NCI-H2081 (cell line): ENCODE measurements at places on chromosomes 7 and 10.
A peak's percentile ranks its signal among the peaks of the same experiment; 100 is the strongest.

- DNase-seq, result peak; percentile 45
Measured at GRCh38 chr7:30062587-30062986, 34.4 kb downstream of the PLEKHA8 start.

- no peak for DNase-seq
Measured at GRCh38 chr10:132162590-132163277, 24.0 kb upstream of the DPYSL4 start.

DNA sequence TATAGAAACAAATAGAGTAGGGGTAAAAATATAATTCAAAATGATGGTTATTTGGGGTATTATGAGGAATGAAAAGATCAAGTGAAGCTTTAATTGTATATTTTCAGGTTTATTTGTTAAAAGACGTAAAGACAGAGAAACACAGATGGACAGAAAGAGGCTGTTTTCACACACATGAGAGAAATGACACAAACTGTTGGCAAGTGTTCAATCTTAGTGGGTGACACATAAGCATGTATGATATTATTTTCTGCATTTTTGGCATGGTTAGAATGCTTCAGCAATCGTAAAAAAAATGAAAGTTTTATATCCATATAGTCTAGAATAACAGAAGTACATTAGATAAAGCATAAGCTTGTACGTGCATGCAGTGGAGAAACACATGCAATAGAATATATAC, 464.4 kb upstream of the AKR1E2 start:
- no peak for DNase-seq

DNA sequence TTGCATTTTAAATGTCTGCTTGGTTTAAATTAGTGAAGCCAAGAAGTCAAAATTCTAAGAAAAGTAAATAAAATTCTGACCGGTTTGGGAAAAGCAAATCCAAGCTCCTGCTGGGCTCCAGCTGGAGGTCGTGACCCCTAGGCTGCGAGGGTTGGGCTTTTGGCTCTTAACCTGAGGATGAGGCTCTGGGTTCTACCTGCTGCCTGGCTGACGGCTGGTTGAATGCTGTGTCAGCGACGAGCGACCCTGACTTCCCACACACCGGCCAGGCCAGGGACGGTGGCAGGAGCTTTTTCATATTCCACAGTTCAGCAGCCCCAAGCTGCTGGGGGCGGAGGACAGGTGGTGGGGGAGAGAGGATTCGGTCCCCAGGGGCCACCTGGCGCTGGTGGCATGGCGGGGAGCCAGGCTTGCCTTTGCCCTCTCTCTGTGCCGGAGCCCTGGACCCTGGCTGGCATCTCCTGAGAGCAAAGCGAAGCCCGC, 843 bp upstream of the PLPP4 start:
- no peak for DNase-seq

- no peak for DNase-seq
Measured at GRCh38 chr7:137687556-137688265, 159.1 kb downstream of the DGKI start.

DNA sequence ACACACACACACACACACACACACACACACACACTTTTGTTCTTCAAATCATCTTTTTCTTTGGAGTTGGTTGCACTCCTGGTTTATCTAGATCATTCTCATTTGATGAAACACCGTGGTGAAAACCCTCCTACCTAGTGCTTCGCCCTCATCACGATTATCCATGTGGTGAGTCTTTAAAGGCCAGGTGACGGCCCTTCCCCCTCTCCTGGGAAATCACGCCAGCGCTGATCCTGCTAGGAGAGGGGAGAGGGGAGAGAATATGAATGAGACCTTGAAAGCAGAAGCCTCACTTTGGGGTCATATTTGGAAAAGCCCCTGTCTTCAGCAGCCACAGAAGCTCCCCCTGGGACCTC, 103.9 kb upstream of the LRRC4 start:
- no peak for DNase-seq

DNA sequence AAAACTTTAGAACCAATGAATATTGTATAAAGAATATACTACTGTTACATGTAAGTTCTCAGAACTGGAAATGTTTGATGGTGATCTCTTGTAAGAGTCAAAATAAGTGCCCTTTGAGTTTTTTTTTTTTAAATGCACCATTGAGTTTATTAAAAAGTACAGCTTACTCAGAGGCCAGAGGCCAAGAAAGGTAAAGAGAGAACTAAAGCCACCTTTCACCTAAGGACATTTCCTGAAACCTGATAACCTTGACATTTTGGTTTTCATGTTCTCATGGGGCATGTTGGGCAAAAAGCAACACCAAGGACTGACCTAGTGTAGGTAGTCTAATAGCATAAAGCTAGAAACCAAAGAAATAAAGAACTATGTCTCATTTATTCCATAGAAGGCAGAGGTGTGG, 27.7 kb downstream of the REEP3 start:
- DNase-seq, result no peak

- no peak for DNase-seq
Measured at GRCh38 chr7:125098377-125098970, 168.8 kb upstream of the POT1 start.

DNA sequence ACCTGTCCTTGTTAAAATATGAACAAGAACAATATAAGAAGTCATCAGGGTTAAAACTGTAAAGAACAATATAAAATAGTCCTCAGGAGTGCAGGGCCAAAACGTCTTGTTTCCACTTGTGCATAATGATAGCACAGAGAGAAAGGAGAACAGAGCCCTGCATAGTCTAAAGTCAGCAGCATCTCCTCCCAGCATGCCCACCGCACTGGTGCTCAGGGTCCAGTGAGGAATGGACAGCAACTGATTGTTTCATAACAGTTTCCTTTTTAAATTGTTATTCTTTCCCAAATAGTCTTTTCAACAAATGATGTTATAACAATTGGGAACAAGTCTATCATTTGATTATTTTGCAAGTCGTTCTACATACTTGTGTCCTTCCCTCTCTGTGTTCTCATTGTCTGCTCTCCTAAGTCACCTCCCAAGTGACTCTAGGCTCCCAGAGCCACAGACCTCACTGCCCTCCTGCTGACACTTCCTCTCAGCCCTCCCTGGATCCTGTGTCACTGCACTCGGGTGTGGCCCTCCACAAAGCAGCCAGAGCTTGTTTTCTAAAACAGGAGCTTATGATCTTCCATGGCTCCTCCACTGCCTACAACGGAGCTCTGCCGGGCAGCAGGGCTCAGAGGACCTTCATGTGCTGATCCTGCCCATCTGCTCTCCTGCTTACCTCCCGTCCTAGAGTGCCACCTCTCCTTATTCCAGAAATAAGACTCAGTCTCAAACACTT, 27.6 kb downstream of the COBL start:
- DNase-seq, result peak; percentile 18

- DNase-seq, result no peak
Measured at GRCh38 chr10:44689368-44689767, 221.8 kb upstream of the TMEM72 start.

DNA sequence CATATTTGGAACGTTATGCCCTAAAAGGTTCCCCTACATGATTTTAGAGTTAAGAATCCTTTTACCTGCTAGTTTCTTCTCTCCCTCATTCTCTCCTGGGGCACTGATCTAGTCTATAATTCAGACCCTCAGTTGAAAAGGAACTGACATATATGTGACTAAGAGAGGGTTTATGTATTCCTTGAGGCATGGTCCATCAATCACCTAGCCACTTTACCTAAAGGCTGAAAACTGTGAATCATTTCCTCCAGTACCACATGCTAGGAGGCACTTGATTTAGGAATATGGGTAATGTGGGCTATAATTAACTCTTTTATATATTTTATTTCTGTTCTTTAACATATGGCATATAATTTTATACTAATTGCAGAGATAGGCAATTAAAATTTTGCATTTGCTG, 303.5 kb downstream of the BBS9 start:
- no peak for DNase-seq

DNA sequence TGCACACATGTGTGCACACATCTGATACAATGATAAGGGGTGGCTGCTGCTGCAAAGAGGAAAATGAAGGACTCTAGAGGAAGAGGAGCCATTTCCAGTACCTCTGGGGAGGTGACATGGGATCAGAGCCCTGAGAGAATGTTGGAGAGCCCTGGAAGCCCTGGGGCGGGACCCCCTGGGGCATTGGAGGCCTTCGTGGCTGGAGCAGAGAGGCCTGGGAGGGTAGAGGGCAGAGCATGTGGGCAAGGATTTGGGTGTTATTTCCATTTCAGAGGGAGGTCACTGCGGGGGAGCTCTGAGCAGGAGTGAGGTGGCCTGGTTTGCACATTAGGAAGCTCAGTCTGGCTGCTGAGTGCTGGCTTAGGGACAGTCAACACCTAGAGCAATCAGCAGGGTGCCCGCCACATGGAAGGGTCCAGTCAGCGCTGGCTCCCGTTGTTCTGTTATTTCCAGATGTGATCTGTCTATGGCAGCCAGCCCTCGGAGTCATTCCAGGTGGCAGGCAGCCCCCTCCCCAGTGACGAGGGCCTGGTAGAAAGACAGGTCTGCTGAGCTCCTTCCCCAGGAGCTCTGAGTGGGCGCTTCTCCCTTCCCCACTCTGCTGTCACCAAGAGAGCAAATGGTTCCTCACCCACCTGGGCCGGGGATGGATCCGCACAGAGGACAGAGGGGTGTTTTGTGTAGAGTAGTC, 24.1 kb upstream of the BTBD16 start:
- no peak for DNase-seq

DNA sequence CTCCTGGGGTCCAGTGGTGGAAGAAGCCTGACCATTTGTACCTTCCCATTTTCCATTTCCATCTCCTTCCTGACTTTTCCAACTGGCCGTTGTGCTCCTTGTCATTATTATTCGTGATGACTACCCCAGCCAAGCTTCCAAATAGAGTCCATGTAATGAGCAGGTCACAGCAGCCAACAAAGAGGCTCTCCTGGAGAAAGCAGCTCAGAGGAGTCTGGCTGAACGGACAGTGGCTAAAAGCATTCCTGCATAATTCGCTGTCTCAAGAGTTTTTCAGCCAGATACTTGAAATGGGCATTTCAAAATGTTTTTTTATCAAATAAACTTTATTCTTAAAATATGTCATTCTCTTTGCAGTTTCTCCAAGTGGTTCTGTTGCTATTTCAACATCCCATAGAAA, 458.6 kb downstream of the INHBA start:
- DNase-seq, result no peak

DNA sequence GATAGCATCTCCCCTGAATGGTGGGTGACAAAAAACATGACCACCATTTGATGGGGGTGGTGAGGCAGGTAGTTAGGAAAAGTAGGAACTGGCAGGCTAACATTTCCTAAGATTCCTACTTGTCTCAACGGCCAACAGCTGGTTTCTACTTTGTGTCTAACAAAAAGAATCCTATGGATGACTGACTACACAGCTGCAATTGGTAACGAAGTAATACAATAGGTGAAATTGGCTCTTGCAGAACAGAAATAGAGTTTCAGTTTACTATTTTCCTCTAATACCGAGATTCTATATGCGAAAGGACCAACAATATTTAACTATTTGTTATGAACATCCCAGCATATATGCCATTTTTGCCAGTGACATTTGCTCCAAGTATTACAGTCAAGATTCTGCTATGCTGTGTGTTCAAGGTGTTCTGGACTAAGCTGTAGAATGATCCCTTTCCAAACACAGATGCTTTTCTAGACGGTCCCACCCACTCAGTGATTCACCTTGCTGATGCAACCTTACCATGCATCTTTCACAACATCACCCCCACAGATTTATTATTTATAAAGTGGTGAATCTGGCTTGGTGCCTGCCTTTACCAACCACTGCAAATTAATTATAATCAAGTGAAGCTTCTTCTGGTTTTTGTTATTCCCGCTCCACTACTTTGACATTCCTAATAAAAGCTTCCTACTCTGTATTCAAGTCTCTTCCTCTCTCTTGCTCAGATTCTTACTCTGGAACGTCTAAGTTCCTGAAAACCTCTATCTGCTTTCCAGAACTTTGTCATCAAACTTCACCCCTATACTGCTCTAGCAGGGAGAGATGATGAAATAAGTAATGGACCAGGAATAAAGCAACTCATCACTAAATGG, 16.8 kb downstream of the BBIP1 start:
- DNase-seq, result no peak

DNA sequence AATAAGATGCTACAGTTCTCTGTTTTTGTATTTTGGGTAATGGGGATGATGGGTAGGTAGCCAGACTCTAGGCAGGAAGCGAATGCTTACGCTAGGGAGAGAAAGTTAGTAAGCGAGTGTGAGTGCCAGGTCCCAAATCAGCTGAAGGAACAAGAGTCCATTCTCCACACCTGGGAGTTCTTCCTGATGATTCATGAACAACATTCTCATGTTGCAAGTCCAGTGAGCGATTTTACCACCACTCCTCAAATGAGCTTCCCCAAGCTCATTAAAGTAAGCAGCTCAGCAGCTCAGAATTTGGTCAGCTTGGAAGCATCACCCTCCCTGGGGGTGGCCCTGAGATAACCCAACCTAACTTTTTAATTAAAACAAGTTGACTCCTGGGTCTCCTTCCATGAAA, 27.3 kb downstream of the SH3PXD2A start:
- no peak for DNase-seq

DNA sequence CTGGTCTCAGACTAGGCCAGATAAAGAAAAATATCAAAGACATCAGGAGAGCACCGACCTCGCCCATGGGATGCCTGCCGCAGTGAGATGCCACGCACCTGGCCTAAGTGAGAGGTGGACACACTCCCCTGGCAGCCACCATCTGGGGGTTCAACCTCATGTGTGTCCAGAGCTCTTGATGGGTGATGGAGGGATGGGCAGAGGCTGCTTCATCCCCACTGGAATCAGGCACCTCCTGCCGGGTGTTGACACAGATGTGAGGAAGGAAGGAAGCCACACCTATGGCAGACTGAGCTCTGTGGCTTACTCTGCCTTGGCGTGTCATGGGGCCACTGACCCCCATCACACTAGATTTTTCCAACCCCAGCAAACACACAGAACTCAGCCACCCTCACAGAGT, 11.4 kb downstream of the ZNF488 start:
- no peak for DNase-seq

DNA sequence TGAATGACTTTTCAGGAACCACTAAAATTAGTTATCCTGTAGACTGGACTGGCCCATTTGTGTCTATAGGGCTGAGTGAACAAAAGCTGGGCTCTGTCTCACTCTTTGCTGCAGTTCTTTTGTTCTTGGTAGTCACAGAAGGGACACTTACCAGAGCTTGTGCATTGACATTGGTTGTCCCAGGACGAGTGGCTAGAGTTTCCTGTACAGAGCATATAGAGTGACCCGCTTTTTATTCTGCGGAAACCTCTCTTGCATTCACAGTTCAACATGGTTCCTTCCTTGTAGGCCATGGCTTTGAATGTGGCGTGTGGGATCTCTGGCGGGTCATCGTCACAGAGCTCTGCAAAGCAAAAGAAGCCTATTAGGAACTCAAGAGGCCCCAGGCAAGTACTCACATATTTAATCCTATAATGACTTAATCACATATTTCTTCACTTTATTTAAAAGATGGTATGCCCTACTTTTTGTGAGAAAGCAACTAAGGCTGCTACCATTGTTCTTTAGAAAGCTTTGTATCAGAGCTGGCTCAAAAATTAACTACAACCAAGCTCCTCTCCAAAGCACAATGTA, 36.4 kb downstream of the IL2RA start:
- no peak for DNase-seq

- no peak for DNase-seq
Measured at GRCh38 chr10:7277867-7278266, 133.0 kb downstream of the SFMBT2 start.
